NCI-H446 (cell line): ENCODE measurements at places on chromosomes 2 and 18.

DNA sequence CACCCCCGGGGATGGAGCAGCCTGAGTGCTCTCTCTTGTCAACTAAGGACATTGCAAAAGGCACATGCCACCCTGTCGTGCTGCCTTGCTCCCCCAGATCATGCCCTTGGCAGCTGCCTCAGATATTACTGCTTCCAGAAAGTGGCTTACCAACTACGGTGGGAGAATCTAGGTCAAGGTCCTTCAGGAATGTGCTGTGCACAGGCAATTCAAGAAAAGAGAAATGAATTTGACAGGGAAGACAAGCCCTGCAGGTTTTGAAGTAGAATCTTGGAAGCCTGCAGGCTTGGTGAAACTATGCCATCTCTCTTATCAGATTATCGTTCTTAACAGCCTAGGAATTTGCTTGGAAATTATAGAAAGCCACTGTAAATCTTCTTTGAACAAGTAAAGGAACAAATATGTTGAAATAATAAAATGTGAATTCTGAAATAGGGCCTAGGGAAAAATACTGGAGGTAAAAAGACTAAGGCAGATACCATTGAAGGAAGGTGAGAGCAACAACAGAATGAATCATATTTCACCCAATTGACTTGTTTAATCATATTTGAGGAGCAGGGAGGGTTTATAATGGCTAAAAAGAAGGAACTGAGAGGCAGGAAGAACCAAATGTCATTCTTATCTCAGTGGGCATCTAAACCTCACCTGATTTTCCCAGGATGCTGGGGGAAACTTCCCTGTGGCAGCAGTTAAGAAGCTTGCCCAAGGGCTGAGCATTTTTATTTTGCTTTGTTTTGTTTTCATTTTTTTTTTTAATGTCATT, 94.0 kb upstream of the GLS start:
- no peak for DNase-seq

DNA sequence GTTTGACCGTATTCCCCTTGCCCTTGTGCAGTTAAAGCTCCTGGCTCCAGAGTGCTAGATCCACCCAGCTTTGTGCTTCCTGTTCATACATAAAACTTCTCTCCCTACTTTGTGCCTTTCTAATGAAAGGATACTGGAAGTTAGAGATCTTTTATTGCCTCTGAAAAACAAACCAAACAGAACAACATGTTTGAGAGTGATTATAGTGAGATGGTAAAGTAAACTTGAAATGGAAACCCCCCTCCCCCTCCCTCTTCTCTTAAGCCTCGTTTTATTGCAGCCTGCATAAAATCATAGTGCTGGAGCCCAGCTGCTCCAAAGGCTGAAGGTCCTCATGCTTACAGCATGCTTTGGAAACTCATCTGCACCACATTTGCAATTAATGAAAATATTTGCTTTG, 125.1 kb downstream of the TANC1 start:
- DNase-seq = no peak

DNA sequence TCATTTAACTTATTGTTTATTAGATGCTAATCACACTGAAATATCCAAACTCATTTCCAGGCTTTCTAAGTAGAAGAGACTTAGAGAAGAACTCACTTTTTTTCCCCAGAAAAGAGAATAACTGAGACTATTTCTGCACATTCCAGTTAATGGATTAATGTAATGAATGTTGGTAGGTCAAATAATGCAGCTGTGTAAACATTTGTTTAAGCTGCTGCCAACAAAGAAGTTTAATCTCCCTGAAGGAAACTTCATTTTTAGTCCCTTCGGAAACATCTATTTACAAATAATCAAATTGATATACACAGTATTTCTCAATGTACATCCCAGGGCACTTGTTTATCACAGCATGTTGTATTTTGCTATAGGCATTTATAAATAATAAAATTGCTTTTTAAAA, 126.9 kb downstream of the KCNS3 start:
- no peak for DNase-seq

DNA sequence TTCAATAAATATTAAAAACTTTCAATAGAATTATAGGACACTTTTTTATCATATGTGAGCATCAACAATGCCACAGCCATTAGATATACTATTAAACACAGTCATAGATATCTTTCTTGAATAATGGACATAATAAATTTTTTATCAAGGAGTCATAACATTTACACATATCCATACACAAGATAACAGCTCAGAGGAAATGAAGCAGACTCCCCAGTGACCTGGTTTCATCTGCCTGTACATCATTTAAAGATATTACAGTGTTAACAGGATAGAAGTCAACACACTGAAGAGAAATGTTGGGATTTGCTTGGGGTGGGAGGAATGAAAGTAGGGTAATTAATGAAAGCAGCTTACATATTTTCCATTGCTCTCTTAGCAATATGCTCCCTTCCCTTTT, 5.1 kb downstream of the SCG2 start:
- DNase-seq = no peak

DNA sequence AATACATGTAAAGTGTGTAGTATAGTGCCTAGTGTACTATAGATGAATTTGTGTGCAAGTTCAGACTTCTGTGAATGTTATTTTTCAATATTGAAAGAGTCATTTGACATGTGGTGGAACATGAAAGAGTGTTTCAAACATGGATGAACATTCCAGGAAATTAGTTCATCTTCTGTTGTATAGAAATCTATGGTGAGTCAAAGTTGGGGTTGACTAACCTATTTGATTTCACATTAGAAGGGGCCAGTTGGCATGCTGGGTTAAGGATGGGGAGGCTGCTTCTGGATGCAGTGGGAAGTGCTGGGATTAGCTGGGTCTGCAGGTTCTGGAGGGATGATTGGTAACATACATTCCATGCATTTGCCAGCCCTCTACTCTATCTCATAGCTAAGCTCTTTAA, 50.6 kb downstream of the LYPD6B start:
- no peak for DNase-seq

- no peak for DNase-seq
Observed at GRCh38 chr2:98102878-98103277, 15.9 kb downstream of the VWA3B start.

DNA sequence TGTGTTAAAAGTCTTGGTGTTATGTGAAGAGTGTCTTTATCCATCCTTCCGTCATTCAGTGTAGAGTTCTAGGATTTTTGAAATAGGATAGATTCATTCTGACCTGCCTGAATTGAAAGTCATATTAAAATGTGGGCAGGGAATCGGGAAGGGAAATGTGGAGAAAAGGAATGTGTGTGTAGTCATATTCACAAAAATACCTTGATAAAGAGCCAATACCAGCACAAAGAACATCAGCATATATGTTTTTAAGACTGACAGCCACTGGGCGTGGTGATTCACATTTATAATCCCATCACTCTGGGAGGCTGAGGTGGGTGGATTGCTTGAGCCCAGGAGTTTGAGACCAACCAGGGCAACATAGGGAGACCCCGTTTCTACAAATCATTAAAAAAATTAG, 188.1 kb downstream of the CAMKMT start:
- no peak for DNase-seq

DNA sequence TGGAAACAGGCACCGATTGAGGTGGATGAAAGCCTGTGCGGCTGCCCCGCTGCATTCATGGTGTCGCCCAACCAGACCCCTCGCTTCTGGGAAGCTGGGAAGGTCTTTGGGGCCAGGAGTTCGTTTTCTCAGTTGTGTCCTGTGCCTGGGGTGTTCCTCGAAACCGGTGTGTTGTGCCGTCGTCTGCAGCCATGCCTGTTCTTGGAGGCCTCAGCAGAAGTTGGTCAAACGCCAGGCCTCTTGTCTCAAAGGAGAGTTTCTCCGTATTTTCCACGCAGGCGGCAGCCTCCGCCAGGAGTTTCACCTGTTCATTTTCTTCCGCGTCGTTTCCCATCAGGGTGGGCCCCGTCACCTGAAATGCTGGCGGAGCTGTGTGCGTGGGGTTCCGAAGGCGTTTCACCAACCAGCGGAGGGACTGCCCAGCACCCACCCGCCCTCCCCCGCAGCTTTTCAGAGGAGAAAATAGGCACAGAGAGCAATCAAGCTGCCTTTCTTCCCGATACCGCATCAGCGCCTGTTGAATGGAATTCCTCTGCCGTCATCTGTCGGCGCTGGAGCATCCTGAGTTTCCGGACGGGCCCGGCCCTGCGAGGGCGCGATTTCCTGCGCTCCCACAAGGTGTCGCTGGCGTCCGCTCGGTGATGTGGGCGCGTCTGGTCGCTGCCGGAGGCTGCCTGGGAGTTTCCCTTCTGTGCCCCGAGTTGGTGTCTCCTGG, 17.0 kb upstream of the NFATC1 start:
- no peak for DNase-seq

DNA sequence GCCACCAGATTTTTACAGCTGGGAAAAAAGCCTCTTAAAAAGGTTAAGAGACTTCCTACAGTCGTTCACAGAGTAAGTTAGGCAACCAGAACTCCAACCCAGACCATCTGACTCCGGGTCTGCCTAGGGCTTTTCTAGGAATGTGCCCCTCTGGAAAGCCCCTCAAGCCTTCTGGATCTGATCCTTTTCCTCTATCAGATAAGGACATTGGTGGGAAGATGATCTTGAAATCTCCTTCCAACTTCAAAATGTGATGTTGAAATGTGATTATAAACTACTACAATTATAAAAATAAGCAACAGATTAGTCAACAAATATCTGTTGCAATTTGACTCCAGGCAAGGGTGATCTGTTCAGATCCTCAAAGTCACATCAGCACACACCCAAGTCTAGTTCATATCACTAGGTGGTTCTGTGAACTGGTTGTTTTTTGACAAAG, 270.4 kb downstream of the ARHGAP15 start:
- DNase-seq = no peak

DNA sequence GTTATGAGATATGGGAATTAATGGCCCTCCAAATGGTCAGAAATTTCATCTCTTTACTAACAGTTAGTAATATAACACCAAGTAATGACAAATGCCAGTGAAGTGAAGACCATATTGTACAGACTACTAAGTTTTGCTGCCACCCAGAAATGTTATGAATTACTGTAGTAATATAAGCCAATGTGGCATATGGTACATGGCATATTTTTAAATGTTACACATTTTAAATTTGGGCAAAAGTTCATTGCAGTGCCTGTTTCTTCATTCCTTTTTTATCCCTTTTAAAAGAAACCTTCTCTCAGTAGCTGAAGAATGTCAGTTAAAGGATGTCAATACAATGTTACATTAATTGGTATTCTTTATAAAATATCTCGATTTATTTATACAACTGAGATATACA, 626.5 kb upstream of the SLC8A1 start:
- DNase-seq = no peak

DNA sequence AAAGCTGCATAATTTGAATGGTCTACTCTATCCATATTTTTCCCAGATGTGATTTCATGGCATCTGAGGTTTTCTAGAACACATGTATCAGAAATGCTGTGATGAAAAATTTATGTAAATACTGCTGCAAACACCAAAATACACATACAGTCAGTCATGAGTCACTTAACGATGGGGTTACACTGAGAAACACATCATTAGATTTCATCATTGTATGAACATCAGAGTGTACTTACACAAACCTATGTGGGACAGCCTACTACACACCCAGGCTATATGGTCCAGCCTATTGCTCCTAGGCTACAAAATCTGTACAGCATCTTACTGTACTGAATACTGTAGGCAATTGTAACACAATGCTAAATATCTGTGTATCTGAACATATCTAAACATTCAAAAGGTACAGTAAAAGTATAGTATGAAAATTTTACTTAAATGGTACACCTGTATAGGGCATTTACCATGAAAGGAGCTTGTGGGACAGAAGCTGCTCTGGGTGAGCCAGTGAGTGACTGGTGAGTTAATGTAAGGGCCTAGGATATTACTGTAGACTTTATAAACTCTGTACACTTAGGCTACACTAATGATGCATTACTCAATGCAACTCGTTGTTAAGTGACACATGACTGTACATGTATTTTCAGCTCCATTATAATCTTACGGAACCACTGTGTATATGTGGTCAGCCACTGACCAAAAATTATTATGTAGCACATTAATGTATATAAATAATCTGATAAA, 33.5 kb downstream of the PNO1 start:
- no peak for DNase-seq

DNA sequence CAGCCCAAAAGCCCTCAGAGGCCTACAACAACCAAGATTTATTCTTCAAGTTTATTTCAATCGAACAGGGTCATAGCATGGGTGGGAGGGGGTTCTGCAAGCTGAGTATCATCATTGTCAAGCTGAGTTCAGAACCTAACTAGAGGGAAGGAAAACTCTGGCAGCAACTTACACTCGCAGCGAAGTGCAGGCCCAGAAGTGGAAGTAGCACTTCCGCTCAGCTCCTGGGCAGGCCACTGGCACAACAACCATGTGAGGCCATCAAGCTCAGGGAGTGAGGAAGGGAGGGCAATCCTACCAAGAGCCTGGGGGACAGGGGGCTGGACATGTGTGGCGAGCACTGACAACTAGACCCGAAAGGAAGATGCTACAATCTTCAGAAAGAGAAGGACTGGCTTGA, 4.8 kb downstream of the UXS1 start:
- no peak for DNase-seq

DNA sequence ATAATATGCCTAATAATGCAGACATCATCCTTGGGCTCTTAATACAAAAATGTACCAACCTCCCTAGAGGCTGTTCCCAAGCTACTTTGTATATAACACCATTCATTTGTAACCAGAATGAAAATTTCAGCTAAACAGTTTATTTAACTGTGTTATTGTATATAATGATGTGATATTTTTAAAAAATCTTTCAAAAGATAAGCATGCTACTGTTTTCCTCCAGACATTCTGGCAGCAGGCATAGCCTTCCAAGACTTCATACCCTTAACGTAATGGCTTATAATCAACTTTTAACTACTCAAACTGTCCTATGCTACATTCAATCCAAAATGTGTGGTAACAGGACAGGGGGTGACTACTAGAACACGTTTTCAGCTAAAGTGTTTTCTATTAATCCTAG, 21.2 kb downstream of the CFAP221 start:
- no peak for DNase-seq

DNA sequence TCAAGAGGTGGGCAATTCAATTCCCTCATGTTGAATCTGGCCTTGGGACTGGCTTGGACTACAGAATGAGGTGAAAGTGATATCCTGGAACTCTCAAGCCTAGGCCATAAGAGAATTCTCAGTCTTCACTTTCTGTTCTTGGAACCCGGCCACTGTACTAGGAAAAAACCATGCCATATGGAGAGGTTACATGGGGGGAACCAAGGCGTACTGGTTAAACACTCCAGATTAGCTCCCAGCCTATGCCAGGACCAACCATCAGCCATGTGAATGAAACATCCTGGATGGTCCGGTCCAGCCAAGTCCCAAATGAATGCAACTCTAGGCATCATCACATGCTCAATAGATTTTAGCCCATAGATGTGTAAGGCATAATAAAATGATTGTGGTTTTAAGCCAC, 56.4 kb downstream of the ZNF385B start:
- no peak for DNase-seq
